ENCODE measurements at places on chromosomes 4 and X.

- no peak for DNase-seq
These were observed at the start of gene ADGRG2 for GRCh38 chrX:19121898-19122640. Gene ADGRG2, minus strand, starts transcription at chrX:19122468. Its CDS starts 53,634 bp downstream, at chrX:19068834.

DNA sequence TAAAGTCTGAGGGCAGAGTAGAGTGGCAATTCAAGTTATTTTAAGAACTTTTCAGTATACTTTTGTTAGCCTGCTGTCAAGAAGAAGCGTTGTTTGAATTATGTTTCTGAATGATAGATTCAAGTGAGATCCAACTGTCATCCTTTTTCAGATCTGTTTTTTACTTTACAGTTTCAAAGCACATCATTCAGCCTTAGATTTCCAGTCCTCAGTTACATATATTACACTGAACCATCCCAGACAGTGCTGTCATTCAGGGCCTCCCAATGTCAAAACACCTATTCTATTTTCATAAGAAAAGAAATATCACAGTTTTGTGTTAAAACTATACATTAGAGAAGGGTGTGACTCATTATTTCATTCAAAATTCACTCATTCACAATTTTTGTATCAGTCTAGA is 856.9 kb downstream of the ADGRL3 start:
- no peak for DNase-seq

GRCh38 chr4:110296892-110297291 is 98.5 kb upstream of the ELOVL6 start:
- no peak for DNase-seq

DNA sequence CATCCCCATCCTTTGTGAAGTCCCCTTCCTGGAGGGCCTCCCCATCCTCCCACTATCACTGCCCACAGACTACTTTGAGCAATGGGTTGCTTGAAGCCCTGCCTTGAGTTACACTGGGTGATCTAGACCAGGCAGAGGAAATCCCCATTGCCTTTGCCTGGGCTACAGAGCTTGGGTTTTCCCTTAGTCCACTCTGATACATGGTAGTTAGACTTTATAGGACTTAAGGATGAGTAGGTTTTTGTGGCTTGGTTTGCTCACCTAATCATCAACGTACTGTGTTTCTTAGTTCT is 56.6 kb downstream of the TMEM131L start:
- peak; percentile 40 for DNase-seq

GRCh38 chr4:89836031-89836745 is 773 bp downstream of the SNCA start:
- no peak for DNase-seq

DNA sequence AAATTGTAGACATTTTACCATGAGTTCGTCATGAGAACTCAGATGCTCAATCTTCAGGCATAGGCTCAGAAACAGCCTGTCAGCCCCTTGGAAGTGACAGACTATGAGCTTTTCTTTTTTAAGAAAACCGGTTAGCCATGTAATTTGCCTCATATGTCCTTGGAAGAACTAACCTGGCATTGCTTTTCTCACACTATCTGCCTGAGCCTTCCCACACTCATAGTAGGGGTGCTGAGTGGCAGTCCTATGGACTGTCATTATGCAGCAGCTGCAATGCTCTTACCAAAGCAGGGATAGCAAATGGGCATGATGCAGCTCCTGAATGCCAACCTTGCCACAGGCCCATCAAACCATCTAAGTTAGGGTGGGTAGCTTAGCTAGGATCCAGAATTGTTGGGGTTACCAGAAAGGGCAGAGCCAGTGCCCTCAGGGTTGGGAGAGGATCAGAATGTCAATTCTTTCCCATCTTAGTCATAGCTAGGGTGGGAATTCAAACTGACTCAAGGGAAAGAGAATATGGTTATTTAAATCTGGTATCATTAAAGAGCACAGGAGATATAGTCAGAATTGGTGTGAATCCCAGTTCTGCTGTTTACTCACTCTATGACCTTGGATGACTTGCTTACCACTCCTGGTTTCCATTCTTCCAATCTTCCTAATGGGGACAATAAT is 230.6 kb upstream of the CPEB2 start:
- no peak for DNase-seq

Measured in stimulated activated CD4-positive, alpha-beta T cell treated with anti-CD3 and anti-CD28 coated beads, Interleukin-4, amount 100 ng/mL, for 1 hour (primary cell).